ENCODE measurements at places on chromosomes 1 and 21.

- no peak for DNase-seq
Measured at GRCh38 chr1:152398812-152399698, 15.0 kb downstream of the CRNN start.

DNA sequence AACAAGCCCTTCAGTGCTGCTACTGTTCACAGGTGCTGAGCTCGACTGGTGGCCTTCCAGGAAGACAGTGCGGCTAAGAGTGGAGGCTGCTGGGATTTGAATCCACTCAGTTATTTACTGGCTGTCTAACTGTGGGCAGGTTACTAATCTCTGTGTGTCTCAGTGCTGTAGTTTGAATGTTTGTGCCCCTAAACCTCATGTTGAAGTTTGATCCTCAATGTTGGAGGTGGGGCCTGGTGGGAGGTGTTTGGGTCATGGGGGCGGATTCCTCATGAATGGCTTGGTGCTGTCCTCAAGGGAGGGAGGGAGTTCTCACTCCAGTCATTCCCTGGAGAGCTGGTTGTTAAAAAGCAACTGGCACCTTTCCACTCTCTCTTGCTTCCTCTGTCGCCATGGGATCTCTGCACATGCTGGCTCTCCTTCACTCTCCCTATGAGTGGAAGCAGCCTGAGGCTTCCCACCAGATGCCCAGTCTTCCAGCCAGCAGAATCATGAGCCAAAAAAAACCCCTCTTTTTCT, 334.8 kb downstream of the RPS6KC1 start:
- no peak for DNase-seq

- DNase-seq = no peak
Measured at GRCh38 chr1:232522189-232522588, 107.7 kb downstream of the SIPA1L2 start.

- no peak for DNase-seq
Measured at GRCh38 chr1:14190508-14190907, 408.0 kb upstream of the KAZN start.

GRCh38 chr1:16164213-16165072, 8.6 kb upstream of the EPHA2 start:
- DNase-seq = no peak

DNA sequence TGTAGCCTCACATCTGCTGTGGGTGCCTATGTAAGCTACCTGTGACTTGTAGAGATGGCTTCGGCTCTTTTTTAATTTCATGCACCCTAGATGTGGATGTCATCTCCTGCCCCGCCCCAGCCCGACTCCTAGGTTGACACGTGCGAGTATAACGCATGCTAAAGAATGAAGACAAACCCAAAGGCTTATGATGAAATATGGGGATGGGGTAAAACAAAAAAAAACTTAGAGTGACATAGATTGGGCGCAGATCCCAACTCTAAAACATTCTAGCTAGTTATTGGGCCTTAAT, 613 bp upstream of the ERO1B start:
- peak; percentile 45 for DNase-seq

DNA sequence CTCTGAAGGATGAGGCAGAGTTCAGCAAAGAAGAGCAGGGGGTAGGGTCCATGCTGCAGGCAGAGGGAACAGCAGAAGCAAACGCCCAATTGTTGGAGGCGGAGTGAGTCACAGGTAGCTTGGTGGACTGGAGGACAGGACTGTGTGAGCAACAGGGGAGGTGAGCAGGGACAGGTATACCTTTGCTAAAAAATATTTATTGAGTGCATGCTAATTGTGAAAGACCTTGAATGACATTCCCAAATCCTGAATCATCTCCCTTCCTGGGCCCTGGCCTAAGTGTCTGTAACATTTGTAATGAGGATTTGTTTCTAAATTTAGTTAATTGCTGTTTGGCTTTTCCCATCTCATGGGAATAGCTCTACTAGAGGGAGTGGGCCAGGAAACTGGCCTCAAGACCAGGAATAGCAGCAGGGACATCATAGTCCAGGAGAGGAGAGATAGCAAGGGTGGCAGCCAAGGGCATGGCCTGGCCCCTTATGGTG, 123.7 kb downstream of the FOXD2 start:
- no peak for DNase-seq

DNA sequence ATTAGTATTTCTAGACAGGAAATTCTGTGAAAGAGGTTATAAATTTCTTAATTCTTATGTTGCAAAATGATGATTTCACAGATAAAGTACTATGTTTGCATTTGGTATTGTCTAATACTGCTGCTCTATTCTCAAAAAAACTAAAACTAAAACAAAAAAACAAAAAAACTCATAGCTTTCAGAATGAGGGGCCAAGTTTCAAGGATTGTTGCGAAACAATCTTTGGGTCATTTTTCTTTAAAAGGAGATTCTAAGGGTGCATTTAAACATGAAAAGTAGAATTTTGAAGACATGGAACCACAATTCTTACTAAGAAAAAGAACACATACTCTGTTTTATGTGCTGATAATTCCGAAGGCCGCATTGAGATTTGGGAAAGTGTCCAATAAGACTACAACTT, 645.1 kb downstream of the ADGRL2 start:
- no peak for DNase-seq

- DNase-seq = no peak
Measured at GRCh38 chr1:161492827-161493226, 12.4 kb upstream of the FCGR2A start.

- DNase-seq = no peak
Measured at GRCh38 chr1:207218512-207219362, 102.7 kb upstream of the CD55 start.

DNA sequence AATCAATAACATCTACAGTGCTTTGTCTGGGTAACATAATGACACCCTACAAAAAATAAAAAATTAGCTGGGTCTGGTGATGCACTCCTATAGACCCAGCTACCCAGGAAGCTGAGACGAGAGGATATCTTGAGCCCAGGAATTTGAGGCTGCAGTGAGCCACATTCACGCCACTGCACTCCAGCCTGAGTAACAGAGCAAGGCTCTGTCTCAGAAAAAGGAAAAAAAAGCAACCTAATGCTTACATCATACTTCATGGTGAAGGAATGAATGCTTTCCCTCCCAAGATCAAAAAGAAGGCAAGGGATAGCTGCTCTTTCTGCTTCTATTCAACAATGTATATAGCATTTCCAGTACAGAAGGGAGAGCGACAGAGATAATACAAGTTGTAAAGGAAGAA, 24.2 kb upstream of the CTTNBP2NL start:
- no peak for DNase-seq

DNA sequence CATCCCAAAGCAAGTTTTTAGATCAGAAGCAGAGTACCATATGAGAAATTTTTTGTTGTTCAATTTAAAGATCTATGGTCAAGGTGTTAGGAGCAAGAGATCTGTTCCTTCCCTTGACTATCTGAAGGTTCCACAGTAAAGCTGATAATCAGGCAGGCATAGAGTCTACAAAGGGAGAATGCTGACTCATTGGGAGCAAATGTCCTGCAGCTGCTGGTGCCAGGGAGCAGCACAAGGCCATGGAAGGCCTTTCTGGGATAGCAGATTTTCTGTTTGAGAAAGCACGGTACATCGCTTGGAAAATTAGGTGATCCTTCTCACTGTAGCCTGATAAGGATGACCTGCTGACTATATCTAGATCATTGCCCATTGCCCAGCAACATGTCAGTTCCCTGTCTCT, 210.1 kb upstream of the C1orf87 start:
- DNase-seq = no peak

- no peak for DNase-seq
Measured at GRCh38 chr1:31501505-31501904, 74.8 kb upstream of the TINAGL1 start.

- DNase-seq = no peak
Measured at GRCh38 chr1:217230412-217230811, 400.5 kb downstream of the GPATCH2 start.

- DNase-seq = no peak
Measured at GRCh38 chr1:151336556-151336955, 9.3 kb upstream of the PI4KB start.

GRCh38 chr21:41957991-41958766, 4.4 kb upstream of the C2CD2 start:
- no peak for DNase-seq

DNA sequence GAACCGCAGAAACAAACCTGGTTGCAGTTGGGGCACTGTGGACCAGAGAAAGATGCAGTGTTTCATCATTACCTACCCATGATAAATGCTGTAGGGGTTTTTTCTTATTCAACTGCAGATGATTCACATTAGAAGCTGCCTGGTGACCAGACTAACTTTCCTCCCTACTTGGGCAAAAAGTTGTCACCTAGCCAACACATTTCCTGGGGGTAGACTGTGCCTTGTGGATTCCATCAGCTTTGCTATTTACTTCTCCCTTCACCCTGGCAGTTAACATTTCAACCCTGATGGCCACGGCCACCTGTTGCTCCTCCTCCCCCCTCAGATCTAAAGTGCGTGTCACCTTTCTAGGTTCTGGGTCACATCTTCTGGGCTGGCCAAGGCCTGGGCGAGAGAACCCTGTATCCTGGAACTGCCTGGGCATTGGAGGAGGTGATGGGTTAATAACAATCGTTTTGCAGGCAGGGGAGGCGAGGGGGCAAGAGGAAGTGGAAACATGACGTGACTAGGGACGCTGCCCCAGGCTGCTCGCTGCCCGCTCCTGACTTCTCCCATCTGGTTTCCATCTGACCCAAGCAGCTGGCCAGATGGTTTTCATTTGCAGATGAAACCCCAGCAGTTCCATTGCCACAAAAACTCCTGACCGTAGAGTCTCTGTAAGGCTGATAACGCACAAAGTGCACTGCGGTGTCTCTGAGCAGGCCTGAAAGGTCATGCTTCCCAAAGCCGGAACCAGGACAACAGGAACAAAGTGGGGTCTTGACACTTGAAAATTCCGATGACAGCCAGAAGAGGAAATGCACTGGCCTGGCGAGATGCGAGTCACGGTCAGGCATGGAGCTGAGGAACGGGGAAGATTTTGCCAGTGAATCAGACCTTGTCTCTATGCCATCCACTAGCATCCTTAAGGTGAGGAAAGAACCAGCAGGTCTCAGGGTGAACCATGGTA, 36.6 kb downstream of the CAPZB start:
- DNase-seq = no peak

- DNase-seq = no peak
Measured at GRCh38 chr1:201760516-201760915, 68.4 kb upstream of the IPO9 start.

GRCh38 chr1:211965108-211965805, 70.1 kb downstream of the INTS7 start:
- no peak for DNase-seq

DNA sequence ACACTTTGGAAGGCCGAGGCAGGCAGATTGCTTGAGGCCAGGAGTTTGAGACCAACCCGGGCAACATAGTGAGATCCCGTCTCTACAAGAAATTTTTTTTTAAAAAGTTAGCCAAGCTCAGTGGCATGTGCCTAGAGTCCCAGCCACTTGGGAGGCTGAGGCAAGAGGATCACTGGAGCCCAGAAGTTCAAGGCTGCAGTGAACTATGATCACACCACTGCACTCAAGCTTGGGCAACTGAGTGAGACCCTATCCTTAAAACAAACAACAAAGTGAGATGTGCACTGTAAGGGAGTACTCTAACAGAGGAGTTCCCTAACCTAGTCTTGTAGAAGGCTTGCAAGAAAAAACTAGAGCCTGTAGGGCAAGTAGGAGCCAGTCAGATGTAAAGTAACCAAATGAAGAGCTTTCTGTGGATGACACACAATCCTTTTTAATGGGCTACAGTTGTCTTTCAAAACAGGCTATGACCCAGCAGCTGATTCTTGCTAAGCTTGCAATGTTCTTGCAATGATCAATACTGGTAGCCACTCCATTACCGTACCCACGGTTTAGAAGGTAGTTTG, 38.0 kb upstream of the SRP9 start:
- no peak for DNase-seq

Measured in effector CD4-positive, alpha-beta T cell (primary cell).